ENCODE measurements at places on chromosomes 1 and 21.

DNA sequence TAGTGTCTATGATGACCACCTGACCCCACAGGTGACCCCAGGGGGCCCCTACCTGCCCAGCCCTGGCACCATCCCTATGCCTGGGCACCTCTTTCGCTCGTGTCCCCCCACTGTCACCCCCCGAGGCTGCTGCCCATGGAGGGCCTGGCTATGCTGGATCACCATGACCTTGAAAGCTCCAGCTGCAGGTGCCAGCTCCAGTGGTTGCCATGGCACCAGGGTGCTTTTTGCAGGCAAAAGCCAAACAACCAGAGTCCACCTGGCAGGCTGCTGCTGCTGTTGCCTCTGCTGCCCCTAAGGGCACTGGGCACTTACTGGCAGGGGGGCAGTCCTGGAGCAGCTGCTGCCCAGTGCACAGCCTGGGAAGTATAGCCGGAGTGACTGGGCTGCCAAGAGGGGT, 21.7 kb downstream of the ETNK2 start:
- no peak for DNase-seq

DNA sequence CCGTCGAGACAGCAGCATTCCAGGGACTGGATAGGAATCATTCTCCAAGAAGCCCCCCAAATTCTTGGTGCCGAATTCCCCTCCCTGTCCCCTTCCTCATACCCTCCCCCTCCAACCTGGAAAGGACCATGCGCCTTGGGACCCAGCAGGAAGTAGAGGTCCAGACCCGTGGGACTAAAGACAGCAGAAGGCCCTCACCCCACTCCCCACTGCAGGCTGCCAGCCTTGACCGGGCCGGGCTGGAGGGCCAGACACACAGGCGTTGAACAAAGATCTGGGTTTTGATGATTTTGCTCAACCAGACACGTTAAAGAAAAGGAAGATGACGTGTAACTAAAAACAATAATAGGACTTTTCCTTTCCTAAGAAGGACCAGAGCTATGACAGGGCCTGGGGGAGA, 286.5 kb downstream of the NPHP4 start:
- no peak for DNase-seq

GRCh38 chr1:219771080-219771479, 157.3 kb downstream of the SLC30A10 start:
- DNase-seq = peak; percentile 81

- no peak for DNase-seq
Measured at GRCh38 chr1:192603218-192603787, 27.7 kb downstream of the RGS1 start.

GRCh38 chr1:171581766-171582165, 40.3 kb upstream of the MYOCOS start:
- DNase-seq = no peak

- no peak for DNase-seq
Measured at GRCh38 chr1:13435458-13435857, 25.2 kb downstream of the PRAMEF20 start.

- peak; percentile 31 for DNase-seq
Measured at GRCh38 chr1:19066248-19066873, 109.9 kb upstream of the IFFO2 start.

- peak; percentile 4 for DNase-seq
Measured at GRCh38 chr1:42282867-42283583, 52.0 kb downstream of the FOXJ3 start.

DNA sequence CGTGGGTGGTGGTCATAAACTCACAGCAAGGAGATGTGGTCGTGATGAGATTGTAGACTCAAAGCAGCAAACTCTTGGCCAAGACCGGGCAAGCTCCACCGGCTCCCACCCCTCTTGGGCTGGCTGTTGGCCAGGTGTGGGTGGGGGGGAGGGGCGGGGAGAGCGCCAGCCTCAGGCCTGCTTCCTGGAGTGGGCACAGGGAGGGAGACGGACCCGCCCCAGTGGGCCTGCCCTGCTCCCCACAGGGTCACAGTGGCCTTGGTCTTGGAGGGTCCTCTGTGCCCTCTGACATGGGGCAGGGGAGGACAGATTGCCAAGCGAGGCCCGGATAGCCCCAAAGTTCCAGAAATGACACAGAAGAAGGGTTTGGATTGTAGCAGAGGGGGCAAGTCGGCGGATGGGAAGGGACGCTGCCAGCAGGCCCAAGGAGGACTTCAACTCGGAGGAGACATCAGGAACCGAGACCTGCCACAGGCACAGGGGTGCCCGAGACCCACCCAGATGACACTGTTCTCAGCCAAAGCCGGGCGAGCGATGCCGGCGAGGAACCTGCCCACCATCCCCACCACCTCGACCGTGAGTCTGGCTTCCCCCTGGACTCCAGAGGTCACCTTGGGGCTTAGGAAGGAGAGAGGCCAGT, 85.4 kb upstream of the ACTRT2 start:
- DNase-seq = no peak

- peak; percentile 17 for DNase-seq
Measured at GRCh38 chr1:88685259-88685620, 1.2 kb downstream of the PKN2 start.

DNA sequence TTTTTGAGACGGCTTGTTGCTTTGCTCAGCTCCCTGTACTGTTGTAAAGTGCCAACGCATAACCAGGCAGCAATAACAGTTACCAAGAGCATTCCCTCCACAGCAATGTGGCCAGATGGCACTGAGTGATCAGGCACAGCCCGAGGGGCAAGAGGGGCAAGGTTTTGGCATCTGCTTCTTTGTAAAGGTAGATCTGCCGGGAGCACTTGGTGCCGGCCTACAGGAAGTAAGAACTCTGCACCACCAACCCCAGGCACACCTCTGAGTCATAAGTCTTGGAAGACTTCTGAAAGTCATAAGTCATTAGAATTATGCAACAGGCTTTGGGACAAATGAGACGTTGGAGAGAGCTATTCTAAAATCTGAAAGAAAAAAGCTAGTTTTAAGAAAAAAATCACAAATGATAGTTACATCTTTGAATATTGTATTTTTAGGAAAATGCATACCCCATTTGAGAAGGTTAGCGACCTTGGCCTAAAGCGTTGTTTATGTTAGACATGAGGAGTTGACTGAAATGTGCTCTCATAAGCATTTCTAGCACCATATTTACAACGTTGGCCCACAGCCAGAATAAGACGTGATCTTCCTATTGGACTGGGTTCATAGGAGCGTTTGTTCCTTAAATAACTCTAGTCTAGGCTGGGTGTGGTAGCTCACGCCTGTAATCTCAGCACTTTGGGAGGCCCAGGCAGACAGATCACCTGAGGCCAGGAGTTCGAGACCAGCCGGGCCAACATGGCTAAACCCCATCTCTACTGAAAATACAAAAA, 37.7 kb upstream of the MAP10 start:
- peak; percentile 57 for DNase-seq

GRCh38 chr1:31792116-31792515, 23.7 kb downstream of the SPOCD1 start:
- DNase-seq = no peak

- DNase-seq = no peak
Measured at GRCh38 chr1:1918901-1919303, at the start of gene TMEM52. TSS of gene TMEM52 (minus strand) at chr1:1919279. CDS start at chr1:1919265, 14 bp downstream.

GRCh38 chr21:27114111-27114510, 147.2 kb upstream of the ADAMTS5 start:
- DNase-seq = no peak

DNA sequence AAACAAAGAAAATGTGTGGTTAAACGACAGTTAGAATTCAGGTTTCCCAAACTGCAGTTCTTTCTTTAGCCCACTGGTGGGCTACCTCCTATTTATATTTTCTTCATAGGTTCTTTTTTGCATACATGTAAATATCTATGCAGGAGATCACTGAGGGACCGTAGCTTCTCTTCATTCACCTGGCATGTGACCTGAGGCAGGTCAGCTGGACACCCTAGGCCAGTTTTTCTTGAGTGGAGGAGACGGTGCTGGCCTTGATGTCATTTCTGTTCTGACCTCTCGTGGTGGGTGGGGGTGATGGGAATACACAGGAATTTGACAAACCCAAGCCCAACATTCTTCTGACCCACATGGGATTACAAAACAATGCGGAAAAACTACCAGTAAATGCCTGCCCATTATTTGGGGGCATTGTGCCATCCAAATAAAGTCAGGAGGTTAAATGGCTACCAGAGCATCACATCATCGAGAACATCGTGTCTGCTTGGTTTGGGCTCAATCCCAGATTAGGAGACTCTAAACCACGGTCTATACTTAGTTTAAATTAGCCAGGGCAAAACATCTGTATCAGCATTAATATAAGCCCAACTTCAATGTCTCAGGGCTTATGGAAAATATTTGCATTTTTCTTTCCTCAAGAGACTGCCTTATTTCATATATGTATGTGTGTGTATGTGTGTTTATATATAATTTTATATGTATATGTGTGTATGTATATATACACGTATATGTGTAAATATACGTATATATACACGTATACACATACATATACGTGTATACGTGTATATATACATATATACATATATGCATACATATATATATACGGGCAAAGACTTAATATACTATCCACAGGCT, 7.4 kb upstream of the IRF2BP2 start:
- DNase-seq = peak; percentile 72

- peak; percentile 83 for DNase-seq
Measured at GRCh38 chr1:51192213-51192843, 43.7 kb upstream of the RNF11 start.

DNA sequence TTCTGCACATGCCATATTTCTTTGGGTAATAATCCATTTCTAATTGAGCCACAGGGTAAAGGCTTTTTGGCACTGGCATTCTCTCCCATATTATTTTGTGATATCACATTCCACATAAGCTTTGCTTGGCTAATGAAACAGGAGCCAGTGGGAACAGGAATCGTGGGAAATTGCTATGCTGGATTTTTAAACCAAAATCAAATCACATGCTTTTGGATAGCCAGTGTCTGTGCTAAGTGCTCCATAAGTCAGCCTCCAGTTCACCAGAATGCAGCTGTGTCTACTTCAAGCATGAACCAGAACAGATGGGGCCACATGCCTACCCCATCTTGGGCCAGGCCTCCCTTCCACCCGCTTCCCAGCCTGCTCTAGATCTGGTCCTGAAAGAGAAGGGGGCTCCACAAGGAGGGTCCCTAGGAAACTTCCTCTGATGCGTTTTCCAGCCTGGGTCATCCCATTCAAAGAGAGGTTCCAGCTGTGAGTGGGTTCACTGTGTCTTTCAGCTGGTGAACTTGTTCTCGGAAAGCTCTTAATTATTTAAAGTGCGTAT, 131.2 kb upstream of the COA6 start:
- DNase-seq = no peak

GRCh38 chr21:41167348-41168342, at the start of gene BACE2:
TSS of gene BACE2 (plus strand) at chr21:41168160. CDS start at chr21:41168264, 104 bp downstream.
- peak; percentile 67 for DNase-seq

- no peak for DNase-seq
Measured at GRCh38 chr1:114216431-114217173, 62.9 kb upstream of the SYT6 start.

- no peak for DNase-seq
Measured at GRCh38 chr21:38196036-38196435, 60.8 kb upstream of the KCNJ15 start.

- no peak for DNase-seq
Measured at GRCh38 chr1:12069623-12070244, 6.6 kb downstream of the TNFRSF8 start.

- DNase-seq = no peak
Measured at GRCh38 chr1:235702412-235702811, 52.8 kb upstream of the GNG4 start.

GRCh38 chr1:19202396-19202795, 7.7 kb downstream of the UBR4 start:
- no peak for DNase-seq

DNA sequence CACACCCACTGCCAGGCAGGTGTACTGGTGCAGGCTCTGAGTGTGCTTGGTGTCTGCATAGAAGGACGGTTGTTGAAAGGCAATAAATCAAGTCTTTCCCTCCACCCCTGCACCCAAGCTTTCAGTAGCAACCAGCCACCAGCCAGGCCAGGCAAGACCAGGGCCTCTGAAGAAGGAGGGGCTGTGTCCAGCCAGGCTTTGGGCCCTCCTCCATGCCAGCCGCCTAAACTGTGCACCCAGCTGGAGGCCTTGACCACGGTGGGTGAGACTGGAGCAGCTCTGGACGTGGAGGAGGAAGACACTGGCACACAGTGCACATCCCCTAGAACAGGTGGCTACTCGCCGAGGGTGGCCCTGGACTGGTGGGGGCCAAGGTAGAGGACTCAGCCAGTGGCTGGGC, 4.9 kb downstream of the OLIG2 start:
- DNase-seq = no peak

- peak; percentile 78 for DNase-seq
Measured at GRCh38 chr1:25796811-25797458, 3.1 kb upstream of the SELENON start.

DNA sequence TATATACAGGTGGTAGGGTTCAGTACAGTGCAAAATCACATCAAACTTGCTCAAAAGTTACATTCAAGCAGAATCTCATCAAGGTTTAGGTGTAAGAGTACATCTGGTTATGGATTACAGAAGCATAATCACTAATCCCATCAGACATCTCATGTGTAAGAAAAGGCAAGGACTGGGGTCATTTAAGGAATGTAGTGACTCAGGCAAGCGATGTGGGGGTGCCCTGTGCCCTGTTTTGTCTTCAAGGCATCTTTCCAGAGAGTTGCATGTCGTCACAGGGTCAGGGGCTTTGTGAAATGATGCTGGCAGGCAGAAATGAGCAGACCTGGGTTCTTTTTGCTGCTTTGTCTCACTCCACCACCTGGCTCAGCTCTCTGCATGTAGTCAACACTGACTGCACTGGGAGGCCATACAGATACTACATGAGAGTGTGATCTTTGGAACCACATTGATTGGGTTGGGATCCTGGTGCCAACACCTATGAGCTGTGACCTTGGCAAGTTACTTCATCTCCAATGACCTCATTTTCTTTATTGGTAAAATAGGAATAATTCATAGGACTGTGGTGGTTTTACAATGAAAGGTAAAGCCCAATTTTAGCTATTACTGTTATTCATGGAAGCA, 8.2 kb upstream of the HHIPL2 start:
- DNase-seq = no peak

DNA sequence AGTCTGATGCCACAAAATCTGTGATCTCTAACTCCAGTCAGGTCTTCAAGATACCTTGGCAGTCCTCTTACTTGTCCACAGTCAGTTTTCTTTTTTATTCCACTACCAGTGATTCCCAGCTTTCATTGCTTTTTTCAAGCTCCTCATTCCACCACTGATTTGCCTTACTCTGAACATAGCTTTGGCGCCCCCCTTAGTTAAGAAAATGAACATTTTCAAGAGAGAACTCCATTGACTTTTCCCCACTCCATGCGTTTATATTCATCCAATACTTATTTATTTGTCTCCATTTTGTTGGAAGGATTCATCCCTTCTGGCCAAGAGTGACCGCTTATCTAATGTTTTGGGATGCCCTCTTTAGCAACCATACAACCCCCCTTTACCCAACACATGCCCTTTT, 33.9 kb upstream of the IPO9 start:
- peak; percentile 51 for DNase-seq
